Immature natural killer cell (primary cell): ENCODE measurements at places on chromosomes 3 and 15.

DNA sequence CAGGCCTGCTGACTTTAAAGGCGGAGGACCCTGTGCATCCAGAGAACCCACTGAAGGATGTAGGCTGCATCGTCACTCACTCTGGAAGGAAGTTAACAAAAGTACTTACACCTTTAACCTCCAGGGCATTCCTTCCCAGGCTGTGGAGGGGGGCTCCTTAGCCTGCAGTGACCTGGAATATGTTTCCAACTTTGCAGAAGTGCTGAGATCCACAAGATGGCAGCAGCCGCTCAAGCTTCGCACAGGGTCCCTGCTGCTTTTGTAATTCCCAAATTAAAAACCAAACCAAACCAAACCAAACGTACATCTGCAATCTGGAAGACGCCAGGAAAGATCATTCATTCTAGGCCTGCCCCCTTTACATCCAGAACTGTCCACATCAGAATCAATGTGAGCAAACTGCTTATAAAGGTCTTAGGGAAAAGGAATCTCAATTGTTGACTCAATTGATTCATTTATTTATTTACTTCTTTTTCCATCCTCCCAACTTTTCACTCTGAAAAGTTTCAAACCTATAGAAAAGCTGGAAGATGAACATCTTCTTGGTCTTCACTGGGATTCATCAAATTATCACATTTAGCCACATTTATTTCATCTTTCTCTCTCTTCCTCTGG is 70.5 kb upstream of the KLHL25 start:
- no peak for DNase-seq

DNA sequence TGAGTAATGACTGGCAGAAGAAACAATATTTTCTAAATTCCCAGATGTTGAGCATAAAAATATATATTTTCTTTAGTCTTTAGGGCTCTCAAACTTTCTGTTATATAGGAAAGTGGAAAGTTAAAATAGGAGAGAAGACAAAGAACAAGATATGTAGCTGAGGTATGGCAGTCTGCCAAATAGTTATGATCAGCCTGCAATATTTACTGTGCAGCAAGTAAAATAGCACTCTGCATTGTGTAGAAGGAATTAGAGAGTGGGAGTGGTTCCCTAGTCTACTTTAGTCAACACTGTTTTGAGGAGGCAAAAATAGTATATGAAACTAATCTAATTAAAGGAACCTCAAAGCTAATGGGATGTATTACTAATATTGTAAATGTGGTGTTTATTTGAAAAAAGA is 978.1 kb upstream of the ALCAM start:
- DNase-seq, result no peak

DNA sequence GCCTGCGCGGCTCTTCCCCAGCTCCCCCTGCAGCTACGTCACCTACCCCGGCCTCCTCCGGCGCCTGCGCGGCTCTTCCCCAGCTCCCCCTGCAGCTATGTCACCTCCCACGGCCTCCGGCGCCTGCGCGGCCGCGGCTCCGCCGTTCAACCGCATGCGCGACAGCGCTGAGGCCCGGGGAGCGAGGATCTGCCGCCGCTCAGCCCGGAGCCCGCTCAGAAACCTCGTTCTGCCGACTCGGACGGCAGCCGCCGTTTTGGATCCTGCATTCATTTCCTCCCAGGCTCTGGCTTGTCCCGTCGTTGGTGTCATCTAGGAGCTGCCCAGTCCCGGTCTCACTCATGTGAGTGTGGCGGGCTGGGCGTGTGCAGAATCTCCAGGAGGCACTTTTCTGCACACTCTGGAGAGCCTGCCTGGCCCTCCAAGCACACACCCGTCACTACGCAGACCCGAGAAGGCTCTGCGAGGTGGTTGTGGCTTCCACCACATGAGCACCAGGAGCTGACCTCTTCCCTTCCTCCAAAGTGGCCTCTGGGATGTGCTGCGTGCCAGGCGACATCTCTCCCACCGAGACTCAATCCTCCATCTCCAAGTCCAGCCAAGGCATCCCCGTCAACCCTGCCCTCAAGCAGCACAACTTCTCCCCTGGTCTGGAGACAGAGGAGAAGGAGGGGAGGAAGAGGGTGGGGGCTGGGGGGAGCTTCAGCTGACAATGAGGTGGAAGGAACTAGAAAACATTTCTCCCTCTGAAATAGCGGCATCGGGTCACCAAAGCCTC is 165.3 kb downstream of the CHSY1 start:
- DNase-seq, result no peak

DNA sequence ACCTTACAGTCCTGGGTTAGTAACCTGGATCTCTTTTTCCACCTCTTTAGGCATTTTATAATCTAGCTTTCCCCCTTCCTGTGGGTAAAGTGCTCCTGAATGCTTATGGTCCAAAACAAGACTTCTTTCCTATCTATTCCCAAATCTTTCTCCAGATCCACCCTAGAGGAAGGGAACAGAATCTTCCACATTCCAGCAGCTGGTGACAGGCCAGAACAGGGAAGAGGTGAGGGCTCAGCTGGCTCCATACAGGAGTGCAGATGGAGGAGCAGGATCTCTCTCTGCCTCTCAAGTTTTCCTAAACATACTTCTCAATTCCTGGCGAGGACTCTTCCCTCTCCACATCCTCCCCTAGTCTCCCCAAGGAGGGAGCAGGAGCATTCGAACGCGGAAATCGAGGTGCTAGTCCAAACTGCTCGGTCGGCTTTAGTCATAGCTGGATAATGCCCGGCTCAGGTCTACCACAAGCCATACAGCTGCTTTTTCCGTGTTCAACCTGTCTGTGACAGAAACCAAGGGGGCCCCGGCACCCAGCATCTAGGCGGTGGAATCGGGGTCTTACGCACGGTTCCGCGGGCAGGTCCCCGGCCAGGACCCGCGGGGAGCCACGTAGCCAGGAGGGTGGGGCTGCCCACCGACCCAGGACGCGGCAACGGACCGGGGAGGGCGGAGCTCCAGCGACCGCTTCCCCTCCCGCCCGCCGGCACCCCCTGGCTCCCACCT is 4.0 kb downstream of the RASSF1 start:
- no peak for DNase-seq

DNA sequence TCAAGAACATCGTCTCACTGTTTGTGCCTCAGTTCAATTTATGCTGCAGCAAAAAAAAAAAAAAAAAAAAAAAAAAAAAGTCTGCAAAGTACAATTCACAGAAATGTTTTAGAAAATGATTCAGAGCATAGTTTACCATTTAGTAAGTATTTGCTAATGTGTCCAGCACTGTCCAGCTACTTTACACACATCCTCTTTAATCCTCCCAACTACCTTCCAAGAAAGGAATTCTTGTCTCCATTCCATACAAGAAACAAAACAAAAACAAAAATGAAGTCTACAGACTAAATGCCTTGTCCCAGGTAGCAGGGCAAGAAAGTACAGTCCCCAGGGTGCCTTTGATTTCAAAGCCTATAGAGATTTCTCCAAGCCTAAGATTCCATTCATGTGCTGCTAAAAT is 38.9 kb upstream of the SNTN start:
- DNase-seq, result no peak

DNA sequence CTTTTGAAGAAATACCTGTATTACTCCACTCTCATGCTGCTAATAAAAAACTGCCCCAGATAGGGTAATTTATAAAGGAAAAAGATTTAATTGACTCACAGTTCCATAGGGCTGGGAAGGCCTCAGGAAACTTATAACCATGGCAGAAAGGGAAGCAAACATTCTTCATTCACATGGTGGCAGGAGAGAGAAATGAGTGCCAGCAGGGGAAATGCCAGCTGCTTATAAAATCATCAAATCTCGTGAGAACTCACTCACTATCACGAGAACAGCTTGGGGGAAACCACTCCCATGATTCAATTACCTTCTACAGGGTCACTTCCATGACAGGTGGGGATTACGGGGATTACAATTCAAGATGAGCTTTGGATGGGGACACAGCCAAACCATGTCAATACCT is 18.7 kb downstream of the MFSD1 start:
- no peak for DNase-seq

- DNase-seq, result no peak
Observed at GRCh38 chr3:67744699-67745098, 90.3 kb upstream of the SUCLG2 start.

GRCh38 chr3:69746119-69746518 is 6.9 kb downstream of the MITF start:
- no peak for DNase-seq

- no peak for DNase-seq
Observed at GRCh38 chr15:57003418-57003817, 85.0 kb downstream of the TCF12 start.

GRCh38 chr15:77611767-77612166 is 20.9 kb downstream of the LINGO1 start:
- no peak for DNase-seq

DNA sequence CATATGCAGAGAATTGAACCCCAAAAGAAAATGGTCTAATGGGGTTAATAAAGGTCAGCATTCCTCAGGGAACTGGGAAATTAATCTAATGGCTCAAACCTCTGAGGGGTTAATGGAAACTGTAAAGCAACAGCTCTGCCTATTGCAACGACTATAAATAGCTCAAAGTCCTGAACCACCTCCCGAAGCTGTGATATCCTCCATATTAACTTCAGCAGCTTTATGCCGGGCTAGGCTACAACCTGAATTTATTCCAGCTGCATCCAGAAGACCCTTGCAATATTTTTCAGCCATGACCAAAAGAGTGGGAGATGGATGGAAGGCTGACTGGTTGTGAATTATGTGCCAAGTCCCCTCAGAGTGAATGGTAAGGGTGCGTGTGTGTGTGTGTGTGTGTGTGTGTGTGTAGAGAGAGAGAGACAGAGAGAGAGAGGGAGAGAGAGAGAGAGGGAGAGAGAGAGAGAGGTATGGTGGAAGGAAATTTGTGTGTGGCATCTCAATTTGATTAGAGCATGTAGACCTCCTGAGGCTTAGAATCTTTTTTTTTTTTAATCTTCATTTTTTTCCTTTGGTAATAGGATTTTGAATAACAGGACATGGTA is 109.9 kb downstream of the PDCD6IP start:
- DNase-seq, result no peak

- DNase-seq, result no peak
Observed at GRCh38 chr15:94021621-94022320, 209.6 kb upstream of the MCTP2 start.

DNA sequence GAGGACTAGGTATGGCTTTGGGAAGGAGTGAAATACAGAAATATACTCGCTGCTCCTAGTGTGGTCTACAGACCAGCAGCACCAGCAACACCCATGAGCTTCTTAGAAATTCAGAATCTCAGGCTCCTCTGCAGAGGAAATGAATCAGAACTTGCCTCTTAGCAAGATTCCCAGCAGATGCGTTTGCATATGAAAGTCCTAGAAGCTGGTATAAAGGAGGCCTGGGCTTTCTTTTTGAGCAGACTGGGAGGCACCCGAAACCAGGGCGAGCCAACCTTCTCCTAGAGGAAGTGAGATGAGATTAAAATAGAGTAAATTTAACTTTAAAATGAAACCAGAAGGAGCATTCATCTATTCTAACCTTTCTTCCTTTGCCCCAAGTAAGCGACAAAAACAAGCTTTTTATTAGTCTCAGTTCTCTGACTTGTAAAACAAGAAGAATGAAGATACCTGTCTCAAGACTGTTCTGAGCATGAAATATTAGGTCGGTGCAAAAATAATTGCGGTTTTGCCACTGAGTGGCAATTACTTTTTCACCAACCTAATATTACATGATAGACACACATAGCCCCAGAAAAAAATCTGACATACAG is 140.0 kb downstream of the PDZRN3 start:
- no peak for DNase-seq

DNA sequence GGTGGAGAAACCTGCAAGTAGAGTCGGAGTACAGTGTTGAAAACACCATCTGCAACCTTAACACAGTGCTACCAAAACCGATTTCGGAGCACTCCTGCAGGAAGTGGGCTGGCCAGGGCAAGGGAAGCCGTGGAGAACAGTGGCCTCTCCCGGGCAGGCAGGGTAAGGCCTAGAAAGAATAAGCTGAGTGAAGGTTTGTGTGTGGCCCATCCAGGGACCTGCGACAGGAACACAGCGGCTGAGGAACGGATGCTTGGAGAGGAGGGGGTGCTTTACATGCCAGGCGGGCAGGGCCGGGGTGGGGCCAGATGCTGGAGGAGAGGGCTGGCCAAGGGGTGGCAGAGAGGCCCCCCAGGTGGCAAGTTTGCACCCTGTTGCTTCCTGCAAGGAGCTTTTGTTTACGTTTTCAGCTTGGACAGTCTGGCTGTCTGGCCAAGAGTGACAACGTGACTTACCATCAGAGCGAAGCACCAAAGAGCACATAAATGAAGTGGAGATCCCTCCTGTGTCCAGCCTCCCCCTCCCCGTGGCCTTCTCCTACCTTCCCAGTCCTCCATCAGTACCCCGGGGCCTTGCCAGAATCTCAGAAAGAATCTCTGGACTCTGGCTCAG is 156.5 kb downstream of the PGPEP1L start:
- DNase-seq, result peak; percentile 68

- no peak for DNase-seq
Observed at GRCh38 chr3:116873142-116873541, 163.6 kb downstream of the TUSC7 start.

DNA sequence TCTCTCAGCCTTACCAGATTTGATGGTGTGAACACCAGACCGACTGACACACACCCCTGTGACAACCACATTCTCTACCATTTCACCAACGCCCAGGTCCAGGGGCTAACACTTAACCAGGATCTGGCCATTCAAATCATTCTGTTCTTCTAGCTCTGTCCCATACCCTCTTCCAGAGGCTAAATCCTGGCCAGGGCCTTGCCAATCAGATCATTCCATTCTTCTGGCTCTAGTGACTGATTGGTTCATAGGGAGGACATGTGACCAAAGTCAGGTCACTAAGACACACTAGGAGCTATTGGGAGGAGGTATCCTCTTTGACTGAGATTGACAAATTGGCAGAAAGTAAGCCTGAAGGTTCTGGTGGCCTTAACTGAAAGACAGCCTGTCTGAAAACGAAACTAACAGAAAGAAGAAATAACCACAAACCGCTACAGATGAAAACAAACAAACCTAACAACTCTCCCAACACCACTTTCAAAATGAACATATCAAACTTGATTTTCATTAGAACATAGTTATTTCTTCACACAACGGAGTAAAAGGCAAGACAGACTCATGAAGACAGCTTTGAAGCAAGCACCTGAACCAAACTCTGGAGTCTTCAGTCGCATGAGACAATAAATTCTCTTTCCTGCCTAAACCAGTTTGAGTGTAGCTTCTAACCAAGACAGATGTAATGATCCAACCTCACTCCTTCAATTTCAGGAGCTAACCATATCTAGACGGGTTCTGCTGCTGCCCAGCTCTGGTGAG is 68.5 kb downstream of the TRANK1 start:
- DNase-seq, result peak; percentile 85

- DNase-seq, result no peak
Observed at GRCh38 chr3:72316501-72317279, 531.6 kb downstream of the SHQ1 start.

- DNase-seq, result peak; percentile 62
Observed at GRCh38 chr3:69410301-69410700, 24.4 kb upstream of the FRMD4B start.

DNA sequence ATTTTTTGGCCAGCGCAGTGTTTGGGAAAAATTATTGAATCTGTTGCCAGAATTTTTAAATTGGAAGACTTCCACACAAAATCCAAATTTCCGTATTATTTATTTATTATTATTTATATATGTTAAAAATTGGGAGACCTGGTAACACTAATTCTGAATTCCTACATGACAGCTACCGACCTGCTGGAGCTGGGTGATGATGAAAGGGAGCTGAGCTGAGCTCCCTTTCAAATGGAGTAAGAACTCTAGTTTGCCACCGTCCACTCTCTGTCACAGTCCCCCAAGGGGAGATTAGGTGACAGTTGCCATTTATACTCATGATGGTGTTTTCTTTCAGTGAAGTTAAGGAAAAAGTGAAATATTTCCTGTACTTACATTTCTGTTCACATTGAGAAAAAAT is 1.4 kb downstream of the CRTC3 start:
- no peak for DNase-seq
